Fibroblast of skin of abdomen (primary cell): ENCODE measurements at places on chromosomes 2 and 18.
A peak's percentile ranks its signal among the peaks of the same experiment; 100 is the strongest.

DNA sequence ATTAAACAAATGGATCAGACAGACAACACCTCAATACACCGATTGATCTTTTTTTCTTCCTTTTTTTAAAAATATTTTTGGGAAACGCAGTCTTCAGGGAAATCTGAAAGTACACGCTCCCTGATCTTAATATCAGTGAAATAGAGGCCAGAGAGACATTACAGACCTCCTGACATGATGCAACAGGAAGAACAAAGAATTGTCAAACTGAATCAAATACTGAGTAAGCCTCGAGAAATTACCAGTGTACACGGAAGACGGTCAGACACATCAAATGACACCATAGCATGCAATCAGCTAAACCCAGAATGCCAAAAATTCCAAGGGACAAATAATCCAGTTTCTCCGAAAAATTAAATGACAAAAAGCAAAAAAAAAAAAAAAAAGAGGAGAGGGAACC is 80.2 kb upstream of the NFU1 start:
- DNase-seq, result peak; percentile 17

DNA sequence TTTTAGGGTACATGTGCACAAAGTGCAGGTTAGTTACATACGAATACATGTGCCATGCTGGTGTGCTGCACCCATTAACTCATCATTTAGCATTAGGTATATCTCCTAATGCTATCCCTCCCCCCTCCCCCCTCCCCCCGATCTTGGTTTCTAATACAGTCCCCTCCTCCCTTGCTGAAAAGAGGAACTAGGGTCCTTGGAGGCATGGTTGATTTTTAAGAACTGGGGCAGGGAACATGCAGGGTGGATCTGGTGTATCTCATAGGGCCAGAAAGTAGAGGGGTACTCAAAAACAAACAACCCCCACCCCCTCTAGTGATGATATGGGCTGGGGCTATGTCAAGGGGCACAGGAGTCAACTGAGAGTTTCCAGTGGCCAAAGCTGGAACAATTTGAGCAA is 153.4 kb downstream of the UBR3 start:
- DNase-seq, result no peak

GRCh38 chr2:204738721-204739120 is 193.4 kb downstream of the PARD3B start:
- peak; percentile 68 for DNase-seq

GRCh38 chr2:3725458-3726250 is 22.3 kb downstream of the DCDC2C start:
- DNase-seq, result no peak

GRCh38 chr2:160252278-160252887 is 52.3 kb upstream of the ITGB6 start:
- DNase-seq, result peak; percentile 35

DNA sequence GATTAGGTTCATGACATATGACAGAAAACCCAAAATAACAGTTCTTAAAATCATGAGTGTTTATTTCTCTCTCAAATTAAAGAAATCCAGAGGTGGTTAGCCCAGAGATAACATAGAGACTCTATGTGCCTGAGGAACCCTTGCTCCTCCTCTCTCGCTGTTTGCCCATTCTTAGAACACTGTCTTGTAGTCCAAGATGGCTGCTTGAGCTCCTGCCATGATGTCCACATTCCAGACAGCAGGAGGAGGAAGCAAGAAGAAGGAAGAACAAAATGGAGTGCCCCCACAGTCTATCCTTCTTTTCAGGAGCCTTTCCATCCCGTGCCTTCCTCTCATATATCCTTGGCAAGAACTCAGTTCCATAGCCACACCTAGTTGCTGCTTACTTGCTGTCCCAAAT is 13.9 kb upstream of the ST8SIA5 start:
- no peak for DNase-seq

GRCh38 chr2:142601794-142602193 is 275.7 kb upstream of the KYNU start:
- DNase-seq, result no peak
